ENCODE measurements at places on chromosomes 3 and 15.

GRCh38 chr15:71891026-71891425 is 80.7 kb downstream of the NR2E3 start:
- DNase-seq = no peak

DNA sequence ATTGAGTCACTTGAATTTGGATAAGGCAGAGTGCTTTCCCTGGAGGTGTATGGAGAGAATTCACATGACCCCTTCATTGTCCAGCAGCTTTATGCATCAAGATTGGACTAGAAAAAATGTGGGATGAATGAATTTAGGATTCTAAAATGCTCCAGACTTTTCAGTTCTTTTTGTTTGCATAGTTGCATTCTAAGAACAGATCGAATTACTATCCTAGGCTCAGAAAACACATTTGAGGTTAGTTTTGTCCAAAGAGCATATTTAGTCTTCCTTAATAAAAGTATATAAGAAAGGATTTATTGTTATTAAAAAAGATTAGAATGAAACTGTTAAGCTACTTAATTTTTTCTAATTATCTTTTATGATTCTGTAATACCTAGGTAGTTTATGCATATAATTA is 127.4 kb downstream of the UBE2E2 start:
- no peak for DNase-seq

- no peak for DNase-seq
Measured at GRCh38 chr15:85504749-85505676, 124.6 kb downstream of the AKAP13 start.

- no peak for DNase-seq
Measured at GRCh38 chr3:166177130-166177529, 339.9 kb upstream of the BCHE start.

DNA sequence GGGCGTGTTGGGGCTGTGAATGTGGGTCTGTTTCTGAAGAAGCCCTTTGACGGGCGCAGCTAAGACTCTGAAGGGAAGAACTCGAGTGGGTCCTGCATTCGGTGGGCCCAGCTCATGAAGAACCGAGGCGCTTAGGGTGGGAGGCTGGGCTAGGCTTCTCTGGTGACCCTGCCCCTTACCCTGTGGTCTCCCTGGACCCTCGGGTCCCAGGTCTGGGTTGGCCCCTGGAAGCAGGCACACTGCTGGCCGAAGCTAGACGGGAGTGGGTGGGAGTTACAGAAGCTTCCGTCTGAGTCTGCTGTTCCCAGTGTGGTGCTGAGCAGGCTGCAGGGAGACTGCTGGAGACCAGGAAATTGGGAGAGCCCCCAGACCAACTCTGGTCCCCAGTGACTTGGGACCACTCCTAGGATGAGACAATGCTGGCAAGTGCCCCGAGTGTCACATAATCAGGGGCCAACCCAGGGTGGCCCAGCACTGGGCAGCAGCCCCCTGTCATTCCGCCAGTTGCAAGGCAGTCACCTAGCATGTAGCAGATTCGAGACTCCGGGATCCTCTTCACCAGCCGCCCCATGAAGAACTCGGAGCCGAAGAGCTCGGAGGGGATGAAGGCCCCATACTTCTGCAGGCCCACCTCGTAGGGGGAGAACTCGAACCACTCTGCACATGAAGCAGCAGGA is 16.7 kb upstream of the EHD4 start:
- DNase-seq = no peak
